Neural progenitor cell (in vitro differentiated cells): ENCODE measurements at places on chromosomes 2 and 18. TPM values are rescaled to one million over a fixed set of nuclear protein-coding genes. Genes with fewer than 3 reads are reported as not detected.

Gene SLC14A1
- total RNA-seq = not detected in 2 replicates

Gene CRYGD
- total RNA-seq = not detected in 2 replicates

Gene TUBA3D
- total RNA-seq = not detected in 2 replicates

Gene REG1B
- total RNA-seq = not detected in 2 replicates

Gene SERPINB11
- not detected in 2 replicates for total RNA-seq

Gene UGT1A5
- total RNA-seq = not detected in 2 replicates

Gene DPP10
- total RNA-seq = 3.4 and 6.5 TPM in 2 replicates

Gene TMEM163
- total RNA-seq = 0.95 and 1.2 TPM in 2 replicates

Gene SCN1A
- total RNA-seq = 1.3 and 2.7 TPM in 2 replicates

Gene GNAL
- total RNA-seq = 10.8 and 26.8 TPM in 2 replicates

Gene QPCT
- total RNA-seq = 0.19 TPM in 1 of 2 replicates, not detected in the other

Gene ZSWIM2
- 0.39 TPM in 1 of 2 replicates, not detected in the other for total RNA-seq

Gene MATN3
- 0.45 and 1.7 TPM in 2 replicates for total RNA-seq

Gene ATG9A
- total RNA-seq = 32.7 and 40.3 TPM in 2 replicates

Gene PTH2R
- not detected in 2 replicates for total RNA-seq

Gene HTR2B
- not detected in 2 replicates for total RNA-seq

Gene PRKAG3
- not detected in 2 replicates for total RNA-seq

Gene ERFE
- 0.09 TPM in 1 of 2 replicates, not detected in the other for total RNA-seq

Gene OTX1
- total RNA-seq = 7.9 and 23.3 TPM in 2 replicates

Gene RGPD4
- 0.06 and 0.07 TPM in 2 replicates for total RNA-seq

Gene AMER3
- total RNA-seq = not detected in 2 replicates

Gene HJURP
- total RNA-seq = 101 and 109 TPM in 2 replicates

Gene OBSL1
- 31.0 and 111 TPM in 2 replicates for total RNA-seq

Gene DDX18
- total RNA-seq = 66.0 and 87.0 TPM in 2 replicates

Gene DARS1
- total RNA-seq = 175 and 227 TPM in 2 replicates

Gene SNORC
- total RNA-seq = 2.6 TPM in 1 of 2 replicates, not detected in the other

Gene SALL3
- 27.7 and 36.5 TPM in 2 replicates for total RNA-seq

Gene ADD2
- 45.3 and 63.3 TPM in 2 replicates for total RNA-seq

Gene MBD5
- total RNA-seq = 32.0 and 38.8 TPM in 2 replicates

Gene GALNT3
- total RNA-seq = 0.65 and 1.9 TPM in 2 replicates

Gene POTEI
- total RNA-seq = 1.8 and 2.4 TPM in 2 replicates

Gene RAB6C
- 0.07 TPM in 1 of 2 replicates, not detected in the other for total RNA-seq

Gene LYPD6B
- total RNA-seq = 0.34 TPM in 1 of 2 replicates, not detected in the other

Gene CCDC74B
- total RNA-seq = 8.8 and 13.8 TPM in 2 replicates

Gene AKAIN1
- not detected in 2 replicates for total RNA-seq

Gene GPR55
- not detected in 2 replicates for total RNA-seq

Gene ROCK2
- total RNA-seq = 22.3 and 36.1 TPM in 2 replicates

Gene TTN
- total RNA-seq = 0.53 and 1.3 TPM in 2 replicates

Gene GRHL1
- 4.7 and 5.8 TPM in 2 replicates for total RNA-seq

Gene SLC38A11
- not detected in 2 replicates for total RNA-seq

Gene INO80D
- total RNA-seq = 8.1 and 11.3 TPM in 2 replicates

Gene AGXT
- not detected in 2 replicates for total RNA-seq

Gene EFHD1
- 5.9 and 7.0 TPM in 2 replicates for total RNA-seq

Gene REG3G
- total RNA-seq = not detected in 2 replicates
